ENCODE measurements at places on chromosomes 11 and 22.

- DNase-seq = no peak
Observed at GRCh38 chr11:121351083-121351630, 58.6 kb downstream of the SC5D start.

DNA sequence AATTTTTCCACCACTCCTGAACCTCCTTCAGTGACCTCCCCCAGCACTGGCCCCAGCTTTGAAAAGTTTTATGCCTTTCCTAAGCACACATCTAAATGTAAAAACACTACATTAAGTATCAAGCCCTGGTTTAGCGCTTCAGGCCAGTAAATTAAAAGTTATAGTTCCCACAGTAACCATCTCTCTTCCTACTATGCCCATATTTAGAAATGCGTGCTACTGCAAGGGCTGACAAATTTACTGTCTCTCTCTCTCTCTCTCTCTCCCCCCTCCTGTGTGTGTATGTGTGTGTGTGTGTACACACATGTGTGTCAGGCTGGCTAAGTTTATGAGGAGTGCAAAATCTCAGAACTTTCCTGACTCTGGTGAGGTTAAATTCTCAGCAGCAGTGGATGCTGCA lies 231.4 kb downstream of the LARGE1 start:
- DNase-seq = no peak

- no peak for DNase-seq
Observed at GRCh38 chr11:1521382-1522080, 35.0 kb upstream of the MOB2 start.

DNA sequence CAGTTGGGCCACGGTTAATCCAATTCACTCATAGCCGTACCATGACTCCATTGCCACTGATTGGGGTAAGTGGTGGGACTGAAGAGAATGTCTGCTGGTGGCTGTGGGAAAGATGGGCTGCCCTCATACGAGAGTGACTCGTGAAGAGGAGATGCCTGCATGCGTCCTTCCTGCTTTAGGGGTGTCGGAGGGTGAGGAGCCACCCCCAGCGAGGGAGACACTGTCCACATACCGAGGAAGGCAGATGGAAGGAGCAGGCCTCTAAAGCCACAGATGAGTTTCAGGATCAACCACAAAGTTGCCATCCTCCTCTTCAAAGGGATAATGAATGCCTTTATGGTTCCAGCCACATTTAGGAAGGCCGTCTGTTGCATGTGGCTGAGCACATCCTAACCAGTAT lies 83.2 kb downstream of the GRIK4 start:
- DNase-seq = no peak

Measured in NCI-H2107 (cell line).